ENCODE measurements at places on chromosomes 3 and 15. TPM values are rescaled to one million over a fixed set of nuclear protein-coding genes. Genes with fewer than 3 reads are reported as not detected.

Gene GOLGA6L4
- 1.3 TPM for total RNA-seq

Gene FBXW12
- total RNA-seq = not detected

Gene NCK1
- 47.0 TPM for total RNA-seq

Gene DLEC1
- not detected for total RNA-seq

Gene HRG
- not detected for total RNA-seq

Gene PCOLCE2
- total RNA-seq = under 0.01 TPM
